Activated CD4-positive, alpha-beta T cell treated with anti-CD3 and anti-CD28 coated beads, Interleukin-2, amount 50 U/mL, for 24 hours (primary cell): ENCODE measurements at places on chromosomes 12 and 14.

DNA sequence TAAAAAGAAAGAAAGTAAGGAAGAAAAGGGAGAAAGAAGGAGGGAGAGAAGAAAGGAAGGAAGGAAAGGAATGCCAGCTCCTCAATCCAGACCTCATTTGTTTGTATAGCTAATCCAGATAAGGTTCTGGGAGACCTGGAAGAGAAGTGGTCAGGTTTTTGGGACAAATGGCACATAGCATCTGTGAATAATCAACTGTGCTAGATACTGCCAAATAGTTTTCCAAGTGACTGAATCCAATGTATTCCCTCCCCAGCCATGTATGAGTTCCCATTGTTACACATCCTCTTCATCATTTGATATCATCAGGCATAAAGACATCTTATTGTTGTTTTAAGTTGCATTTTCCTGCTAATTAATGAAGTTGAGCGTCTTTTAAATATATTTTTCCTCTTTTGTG is 18.6 kb upstream of the PTGR2 start:
- DNase-seq, result no peak

DNA sequence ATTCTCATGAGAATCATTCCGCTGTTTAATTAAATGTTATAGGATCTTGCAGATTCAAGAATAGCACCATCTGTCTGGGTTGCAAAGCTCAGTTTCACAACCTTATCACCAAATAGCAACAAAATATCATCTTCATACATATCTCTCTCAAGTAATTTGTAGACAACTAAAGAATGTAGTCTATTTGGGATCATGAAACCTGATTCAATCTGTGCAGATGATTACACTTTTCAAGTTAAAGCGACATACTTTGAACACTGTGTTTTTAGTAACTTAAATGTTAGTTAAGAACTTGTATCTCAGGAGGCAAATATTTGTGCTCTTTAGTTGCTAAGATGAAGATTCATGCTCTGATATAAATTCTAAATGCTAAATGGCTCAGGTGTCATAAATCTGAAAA is 14.8 kb downstream of the MED13L start:
- no peak for DNase-seq

DNA sequence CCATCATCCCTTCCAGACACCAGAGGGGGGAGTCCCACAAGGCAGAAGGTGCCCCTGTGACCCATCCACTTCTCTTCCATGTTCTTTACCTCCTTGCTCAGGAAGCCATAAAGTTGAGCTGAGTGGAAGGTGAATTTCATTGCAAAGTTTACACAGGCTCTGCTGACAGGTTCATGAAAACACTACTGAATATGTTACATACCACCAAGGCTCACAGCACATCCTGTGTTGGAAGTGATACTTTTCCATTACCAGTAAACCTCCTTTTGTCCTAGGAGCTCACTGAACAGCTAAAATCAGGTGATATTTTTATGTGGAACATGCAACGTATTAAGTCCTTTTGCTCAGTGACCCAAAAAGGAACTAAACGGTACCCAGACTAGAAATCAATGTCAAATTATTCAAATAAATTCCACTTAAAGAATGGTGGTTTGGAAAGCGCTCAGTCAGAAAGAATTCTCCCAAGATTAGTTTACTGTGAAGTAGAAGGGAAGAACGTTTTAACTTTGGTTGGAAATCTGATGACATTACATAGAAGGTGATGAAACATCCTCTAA is 196.2 kb upstream of the NUDT4 start:
- no peak for DNase-seq

DNA sequence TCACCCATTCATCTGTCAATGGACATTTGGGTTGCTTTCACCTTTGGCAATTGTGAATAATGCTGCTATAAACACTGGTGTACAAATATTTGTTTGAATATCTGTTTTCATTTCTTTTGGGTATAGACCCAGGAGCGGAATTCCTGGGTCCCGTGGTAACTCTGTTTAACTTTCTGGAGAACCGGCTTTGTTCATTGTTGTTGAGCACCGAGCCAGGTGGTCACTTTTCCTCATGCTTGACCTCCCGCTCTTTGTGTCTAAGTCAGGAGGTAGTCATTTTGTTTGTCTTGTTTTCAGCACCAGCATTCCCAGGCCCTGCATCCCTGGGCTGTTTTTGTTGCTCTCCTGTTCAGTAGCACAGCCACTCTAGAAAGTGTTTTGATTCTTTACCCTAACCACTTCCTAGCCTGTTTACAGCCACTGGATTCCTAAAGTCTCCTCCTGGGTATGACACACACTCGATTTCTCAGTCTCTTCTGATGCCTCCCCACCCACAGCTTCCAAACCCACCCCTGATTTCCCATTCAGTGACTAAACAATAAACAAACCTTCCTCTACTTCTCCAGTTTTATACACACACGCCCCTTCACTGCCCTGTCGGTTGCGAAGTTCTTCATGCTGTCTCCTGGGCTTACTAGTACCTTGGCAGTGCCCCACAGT is 37.9 kb downstream of the B4GALNT3 start:
- no peak for DNase-seq

- no peak for DNase-seq
Observed at GRCh38 chr12:107064687-107065086, 28.7 kb downstream of the CRY1 start.

GRCh38 chr14:52328276-52328675 is 14.2 kb downstream of the PTGER2 start:
- DNase-seq, result no peak
